Type B pancreatic cell (in vitro differentiated cells): ENCODE measurements at places on chromosomes 1 and 21.

- DNase-seq = peak; percentile 42
Measured at GRCh38 chr1:4177425-4178150, 277.5 kb upstream of the C1orf174 start.

GRCh38 chr1:184158896-184159681 lies 107.6 kb downstream of the TSEN15 start:
- DNase-seq = no peak

GRCh38 chr1:174174461-174175329 lies 15.4 kb downstream of the RABGAP1L start:
- DNase-seq = no peak

DNA sequence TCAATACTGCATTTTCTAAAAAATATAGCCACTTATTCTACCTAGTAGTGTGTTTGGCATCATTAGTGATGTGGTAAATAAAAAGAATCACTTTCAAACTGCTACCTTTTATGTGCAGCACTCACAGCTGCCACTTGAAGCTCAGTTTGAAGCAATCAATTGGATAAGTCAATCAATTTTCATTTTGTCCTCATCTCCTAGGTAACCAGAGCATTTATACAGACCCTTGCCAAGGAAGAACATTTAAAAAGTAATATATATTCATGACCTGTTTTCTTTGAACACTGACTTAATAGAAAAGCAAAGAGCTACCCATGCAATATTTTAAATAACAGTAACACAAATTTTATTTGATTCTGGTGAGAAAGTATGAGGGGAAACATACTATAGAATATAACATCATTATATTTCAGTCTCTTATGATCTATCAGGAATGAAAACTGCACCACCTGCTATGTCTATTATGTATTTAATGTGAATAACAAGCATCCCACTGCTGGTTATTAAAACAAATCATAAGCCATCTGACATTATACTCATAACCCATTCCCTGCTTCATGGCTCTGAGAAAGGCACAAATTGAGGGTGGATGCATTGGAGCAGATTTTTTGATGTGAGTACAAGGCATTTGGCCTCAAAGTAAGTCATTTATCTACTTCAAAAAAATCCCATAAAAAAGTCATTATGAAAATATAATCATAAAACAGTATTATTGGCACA lies 168.4 kb upstream of the C21orf91 start:
- DNase-seq = no peak

- DNase-seq = no peak
Measured at GRCh38 chr1:10564063-10564462, 89.3 kb downstream of the PEX14 start.

DNA sequence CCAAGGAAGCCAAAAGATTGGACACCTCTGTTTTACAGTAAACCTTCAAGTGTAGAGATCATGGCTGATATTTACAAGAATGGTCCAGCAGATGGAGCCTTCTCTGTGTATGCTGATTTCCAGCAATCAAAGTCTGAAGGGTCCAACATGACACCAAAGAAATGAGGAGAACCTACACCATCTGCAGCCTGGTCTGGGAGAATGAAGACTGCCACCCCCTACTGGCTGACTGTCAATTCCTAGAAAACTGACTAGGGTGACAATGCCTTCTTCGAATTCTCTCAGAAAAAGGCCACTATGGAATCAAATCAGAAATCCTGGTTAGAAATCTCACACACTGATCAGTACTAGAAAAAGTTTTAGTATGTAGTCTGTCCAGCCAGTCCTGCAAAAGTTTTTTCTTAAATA lies 83.3 kb downstream of the CDC42BPA start:
- DNase-seq = no peak

DNA sequence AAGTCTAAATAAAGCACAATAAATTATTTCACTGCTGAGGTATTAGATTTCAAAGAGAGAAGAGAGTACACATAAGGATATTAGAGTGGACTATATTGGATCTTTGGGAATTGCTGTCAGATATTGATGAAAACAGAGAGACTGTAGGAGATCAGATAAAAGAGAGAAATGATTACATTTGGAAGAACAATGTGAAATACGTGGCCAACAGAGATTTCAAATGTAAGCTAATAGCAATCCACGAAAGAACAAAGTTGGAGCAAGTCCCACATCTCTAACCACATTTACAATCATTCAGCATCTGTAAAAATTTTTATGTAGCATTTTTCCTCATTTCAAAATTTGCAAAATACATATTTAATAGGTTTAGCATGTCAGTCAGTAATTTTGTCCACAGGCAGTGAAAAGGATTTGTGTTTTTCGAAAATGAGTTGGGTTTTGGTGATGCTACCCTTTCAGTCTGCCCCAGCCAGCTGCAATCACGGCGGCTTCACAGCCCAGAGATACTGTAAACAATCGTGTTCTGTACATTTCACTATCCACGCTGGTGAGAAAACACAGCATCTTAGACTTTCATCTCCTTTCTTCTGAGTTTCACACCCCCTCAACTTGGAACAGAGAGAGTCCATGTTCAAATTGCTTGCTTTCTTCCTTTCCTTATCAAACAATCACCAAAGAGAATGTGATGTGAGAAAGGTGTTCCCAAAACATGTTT lies 209.1 kb upstream of the LYPLAL1 start:
- no peak for DNase-seq

- no peak for DNase-seq
Measured at GRCh38 chr21:41396558-41397075, 29.4 kb upstream of the MX1 start.

DNA sequence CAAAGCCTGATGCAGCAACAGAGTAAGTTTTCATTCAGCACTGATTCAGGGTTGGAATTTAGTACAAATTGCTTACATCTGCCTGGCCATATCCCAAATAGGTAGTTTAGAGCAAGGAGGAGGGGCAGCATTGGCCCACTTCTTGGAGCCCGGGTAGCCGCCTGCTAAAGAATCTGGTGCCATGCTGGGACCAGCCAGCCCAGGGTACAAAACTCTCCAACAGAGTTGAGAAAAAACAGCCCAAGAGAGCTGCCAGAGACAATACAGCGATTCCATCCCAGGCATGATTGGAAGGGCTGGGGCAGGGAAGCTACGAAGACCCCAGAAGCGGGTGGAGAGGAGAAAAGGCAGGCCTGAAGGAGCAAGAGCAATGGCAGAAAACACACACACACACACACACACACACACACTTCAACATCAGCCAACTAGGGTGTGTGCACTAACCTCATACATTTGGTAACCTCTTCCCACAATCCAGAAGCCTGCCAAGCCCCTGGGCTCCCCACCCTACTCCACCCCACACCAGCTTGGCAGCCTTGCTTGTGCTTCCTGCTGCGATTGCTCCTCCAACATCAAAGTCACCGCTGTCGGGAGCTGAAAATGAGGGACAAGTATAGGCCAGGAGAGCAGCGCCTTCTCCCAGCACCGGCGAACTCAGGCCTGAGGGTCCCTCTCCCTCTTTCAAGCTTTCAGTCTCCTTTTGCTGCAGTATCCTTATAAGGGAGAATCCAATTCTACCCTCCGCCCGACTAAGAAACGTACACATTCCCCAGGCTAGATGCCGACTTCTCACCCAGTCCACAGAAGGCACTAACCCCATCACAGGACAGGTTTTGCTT lies 1.2 kb downstream of the PIK3C2B start:
- DNase-seq = no peak

GRCh38 chr1:110282395-110282794 lies 56.8 kb upstream of the RBM15 start:
- DNase-seq = no peak

- no peak for DNase-seq
Measured at GRCh38 chr1:169511316-169512005, 25.7 kb upstream of the SLC19A2 start.

GRCh38 chr1:116791727-116792126 lies 37.5 kb downstream of the CD2 start:
- no peak for DNase-seq

DNA sequence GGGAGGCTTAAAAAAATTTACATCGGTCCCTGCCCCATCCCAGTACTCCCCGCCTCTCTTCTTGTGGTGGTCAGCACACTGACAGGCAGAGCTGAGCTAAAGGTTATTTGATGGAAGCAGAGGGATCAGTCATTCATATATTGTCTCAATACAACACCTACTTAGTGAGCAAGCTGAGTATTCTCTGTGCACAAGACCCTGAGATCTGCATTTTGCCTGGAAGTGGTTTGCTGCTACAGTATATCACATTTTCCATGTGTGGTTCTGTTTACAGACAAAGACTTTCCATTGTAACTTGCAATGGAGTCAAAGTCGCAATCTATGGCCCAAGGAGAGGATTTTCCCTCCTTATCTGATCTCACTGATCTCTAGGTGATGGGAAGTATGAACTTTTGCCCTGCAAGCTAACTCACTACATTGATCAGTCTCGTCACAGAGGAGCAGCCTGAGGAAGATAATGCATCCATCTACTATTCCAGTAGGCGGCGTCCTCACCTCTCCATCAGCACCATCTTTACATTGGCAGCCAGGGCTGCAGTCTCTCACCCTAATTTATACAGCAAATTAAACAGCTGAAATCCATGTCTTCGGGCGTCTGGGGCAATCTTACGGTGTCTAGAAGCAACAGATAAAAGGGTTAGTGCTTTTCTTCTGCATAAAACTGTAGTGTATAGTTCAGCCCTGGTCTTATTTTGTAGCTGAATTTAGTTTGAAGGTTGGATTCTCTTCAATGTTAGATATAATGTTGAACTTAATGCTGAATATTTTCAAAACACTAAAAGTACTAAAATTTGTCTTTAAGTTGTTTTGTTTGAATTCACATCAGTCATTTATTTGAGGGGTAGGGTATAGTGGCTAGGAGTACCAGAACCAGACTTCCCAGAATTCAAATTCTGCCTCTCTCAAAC lies 3.2 kb upstream of the TRAF5 start:
- DNase-seq = no peak

DNA sequence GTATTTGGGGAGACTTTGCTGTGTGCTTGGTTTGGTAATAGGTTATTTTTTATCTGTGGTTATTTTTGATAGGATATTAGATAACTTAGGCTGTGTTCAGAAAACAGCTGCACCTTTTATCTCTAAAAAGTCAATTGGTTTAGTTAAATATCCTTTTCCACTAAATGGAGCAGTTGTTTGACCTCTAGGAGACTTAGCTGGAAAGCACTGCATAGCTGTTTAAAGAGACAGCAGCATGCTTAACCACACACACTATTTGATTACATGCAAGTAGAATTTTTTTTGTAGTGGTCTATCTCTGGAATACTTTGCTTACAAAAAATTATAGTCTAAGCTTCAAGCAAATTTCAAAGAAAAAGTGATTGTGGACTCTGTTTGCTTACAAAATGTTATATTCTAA lies 6.5 kb upstream of the PALMD start:
- DNase-seq = no peak

DNA sequence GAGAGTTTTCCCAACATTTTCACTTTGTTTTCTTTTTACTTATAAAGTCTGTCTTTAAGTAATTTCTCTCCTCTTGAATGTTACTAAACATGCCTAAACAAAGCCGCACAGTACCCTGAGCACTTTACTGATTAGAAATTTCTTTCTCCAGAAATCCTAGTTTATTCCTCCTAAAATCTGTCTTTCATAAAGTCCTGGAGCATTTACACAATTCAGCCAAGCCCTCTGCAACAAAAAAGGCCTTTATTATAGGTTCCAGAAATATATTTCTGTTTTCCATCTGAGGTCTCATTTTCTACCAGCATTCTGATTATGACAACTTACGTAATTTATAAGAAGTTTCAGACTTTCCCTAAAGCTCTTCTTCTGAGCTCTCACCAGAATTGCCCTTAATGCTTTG lies 549.5 kb upstream of the OLFM3 start:
- DNase-seq = no peak

- DNase-seq = no peak
Measured at GRCh38 chr1:159084152-159084551, 7.6 kb upstream of the AIM2 start.

DNA sequence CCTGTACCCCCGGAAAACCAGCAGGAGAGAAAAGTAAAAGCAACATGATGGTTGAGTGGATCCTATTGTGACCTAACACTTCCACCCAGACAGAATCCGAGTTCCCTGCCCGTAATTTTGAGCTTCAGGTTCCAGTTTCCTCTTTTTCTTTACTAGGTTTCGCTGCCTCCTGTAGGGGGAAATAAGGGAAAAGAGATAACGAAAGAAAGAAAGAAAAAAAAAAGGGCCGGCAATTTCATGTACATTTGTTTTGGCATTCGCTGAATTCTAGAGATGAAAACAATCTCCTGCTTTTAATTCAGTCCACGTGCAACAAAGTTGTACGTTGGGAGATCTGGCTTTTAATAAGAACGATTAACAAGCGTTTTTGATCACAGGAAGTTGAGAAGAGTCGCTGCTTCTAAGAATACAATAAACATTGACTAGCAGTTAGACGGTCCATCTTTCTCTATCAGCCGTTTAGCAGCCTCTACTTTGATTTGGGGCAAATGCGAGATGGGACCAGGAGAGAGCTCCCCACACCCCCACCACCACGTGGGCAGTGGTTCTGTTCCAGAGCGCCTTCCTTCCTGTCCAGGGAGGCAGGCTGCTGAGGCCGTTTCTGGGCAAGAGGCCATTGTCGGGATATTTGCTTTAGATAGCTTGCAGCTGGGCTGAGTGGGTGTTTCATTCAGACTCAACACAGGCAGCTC lies 155.9 kb upstream of the RUNX1 start:
- no peak for DNase-seq

DNA sequence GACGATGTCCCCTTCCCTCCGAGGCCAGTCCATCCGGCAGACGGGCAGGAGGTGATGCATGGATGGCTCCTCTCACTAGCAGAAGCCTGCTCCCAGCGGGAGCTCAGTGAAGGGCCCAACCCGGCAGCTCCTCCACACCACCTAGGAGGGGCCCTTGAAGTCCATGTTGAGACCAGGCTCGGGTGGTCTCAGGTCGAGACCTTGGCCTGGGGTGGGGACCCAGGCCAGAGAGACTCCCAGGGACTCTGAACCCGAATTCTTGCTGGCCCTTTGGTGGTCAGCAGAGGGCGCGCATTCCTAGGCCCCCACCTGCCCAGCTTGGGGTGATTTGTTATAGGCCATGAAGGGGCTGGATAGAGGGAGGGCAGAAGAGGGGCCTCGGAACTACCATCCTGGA lies 642 bp upstream of the NT5C1A start:
- no peak for DNase-seq

DNA sequence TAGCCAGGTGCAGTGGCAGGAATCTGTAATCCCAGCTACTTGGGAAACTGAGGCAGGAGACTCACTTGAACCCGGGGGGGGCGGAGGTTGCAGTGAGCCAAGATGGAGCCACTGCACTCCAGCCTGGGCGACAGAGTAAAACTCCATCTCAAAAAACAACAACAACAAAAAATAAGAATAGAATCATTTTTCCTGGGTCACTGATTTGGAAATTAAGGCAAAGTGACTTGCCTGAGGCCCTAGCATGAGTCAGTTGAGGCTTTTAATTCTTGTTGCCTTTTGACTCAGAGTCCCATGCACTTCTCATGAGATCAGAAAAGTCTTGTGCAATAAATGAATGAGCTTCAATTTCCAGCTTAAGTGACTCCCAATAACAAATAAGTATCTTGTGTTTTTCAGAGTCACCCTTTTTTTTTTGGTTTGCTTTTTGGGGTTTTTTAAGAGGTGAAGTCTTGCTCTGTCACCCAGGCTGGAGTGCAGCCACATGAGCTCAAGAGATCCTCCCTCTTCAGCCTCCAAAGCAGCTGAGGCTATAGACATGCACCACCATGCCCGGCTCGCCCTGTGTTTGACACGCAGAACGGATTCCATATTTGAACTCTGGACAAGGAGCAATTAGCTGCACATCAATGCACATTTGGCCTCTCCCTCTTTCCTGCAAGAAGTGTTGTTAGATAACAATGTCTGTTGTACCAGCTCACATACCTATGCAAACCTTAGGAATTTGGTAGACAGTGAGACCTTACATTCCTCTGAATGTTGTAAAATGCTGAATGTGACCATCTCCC lies 3.4 kb upstream of the PLEKHM2 start:
- no peak for DNase-seq

- no peak for DNase-seq
Measured at GRCh38 chr1:58727364-58727763, 27.5 kb upstream of the MYSM1 start.
